ENCODE measurements at places on chromosomes 5 and 9.

- no peak overlapping the region for H3K4me3 ChIP-seq
- no peaks in the 10 kb centered on the region for H3K36me3 ChIP-seq
- H3K4me1 ChIP-seq = no peaks in the 10 kb centered on the region
- no peak for DNase-seq
- H3K27me3 ChIP-seq = no peaks in the 10 kb centered on the region
Observed at GRCh38 chr5:116002116-116002906, 30.0 kb upstream of the ARL14EPL start.

GRCh38 chr5:167798448-167798847 is 493.0 kb upstream of the WWC1 start:
- no peaks in the 10 kb centered on the region for H3K4me1 ChIP-seq
- no peaks in the 10 kb centered on the region for H3K27me3 ChIP-seq
- no peaks in the 10 kb centered on the region for H3K36me3 ChIP-seq

DNA sequence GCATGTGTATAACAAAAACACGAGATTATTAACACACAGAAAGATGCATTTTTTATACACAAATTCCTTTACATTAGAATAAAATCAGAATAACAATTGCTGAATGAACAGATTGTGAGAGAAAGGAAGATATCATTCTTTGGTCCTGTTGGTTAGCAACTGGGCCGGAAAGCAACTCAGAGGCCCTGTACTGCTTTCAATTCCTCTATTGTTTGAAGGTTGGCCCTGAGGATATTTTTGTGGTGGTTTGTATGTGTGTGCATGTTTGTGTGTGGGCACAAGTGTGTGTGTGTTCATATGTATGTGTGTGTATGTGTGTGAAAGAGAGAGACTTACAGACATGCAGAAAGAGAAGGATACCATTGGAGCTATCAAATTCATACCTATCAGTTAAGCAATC is 356.8 kb upstream of the DMAC1 start:
- H3K27me3 ChIP-seq = no peaks in the 10 kb centered on the region
- H3K4me3 ChIP-seq = no peak overlapping the region
- DNase-seq = peak; percentile 62
- H3K36me3 ChIP-seq = no peaks in the 10 kb centered on the region
- peaks cover 7% of the 10 kb centered on the region for H3K4me1 ChIP-seq

- no peaks in the 10 kb centered on the region for H3K27me3 ChIP-seq
- no peak overlapping the region for H3K4me3 ChIP-seq
- no peak overlapping the region for H3K27ac ChIP-seq
- peaks cover 2% of the 10 kb centered on the region for H3K36me3 ChIP-seq
- H3K4me1 ChIP-seq = no peaks in the 10 kb centered on the region
- DNase-seq = no peak
Observed at GRCh38 chr5:141954194-141954593, 3.8 kb downstream of the PCDH12 start.

- peak within 1 kb of the TSS; percentile 89 for H3K27ac ChIP-seq
- no peaks in the 10 kb centered on the region for H3K27me3 ChIP-seq
- H3K36me3 ChIP-seq = peaks cover 23% of the 10 kb centered on the region
- peaks cover 44% of the 10 kb centered on the region for H3K4me1 ChIP-seq
- peak; percentile 95 for DNase-seq
Observed at GRCh38 chr9:127916720-127917581, at the start of gene ST6GALNAC4. Gene ST6GALNAC4, minus strand, starts transcription at chr9:127917041. Its CDS starts 622 bp downstream, at chr9:127916419.

- H3K36me3 ChIP-seq = no peaks in the 10 kb centered on the region
- no peak overlapping the region for H3K4me3 ChIP-seq
- no peaks in the 10 kb centered on the region for H3K27me3 ChIP-seq
- no peak for DNase-seq
- H3K4me1 ChIP-seq = no peaks in the 10 kb centered on the region
- H3K27ac ChIP-seq = no peak overlapping the region
Observed at GRCh38 chr9:76526026-76526425, 67.0 kb downstream of the GCNT1 start.

DNA sequence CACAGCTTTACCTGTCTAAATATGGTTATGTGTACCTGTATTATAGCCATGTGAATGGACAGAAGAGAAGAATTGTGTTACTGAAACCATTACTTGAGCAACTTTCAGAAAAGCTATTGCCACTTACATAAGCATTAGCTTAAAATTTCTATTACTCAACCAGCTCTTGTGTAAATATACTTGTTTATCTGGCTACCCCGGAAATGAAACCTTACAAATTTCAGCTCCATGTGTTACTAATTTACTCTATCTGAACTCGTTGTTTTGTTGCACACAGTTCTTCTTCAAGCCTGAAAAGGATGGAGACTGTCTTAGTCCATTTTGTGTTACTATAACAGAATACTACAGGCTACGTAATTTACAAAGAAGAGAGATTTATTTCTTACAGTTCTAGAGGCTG is 22.5 kb upstream of the ADAMTSL1 start:
- H3K27me3 ChIP-seq = no peaks in the 10 kb centered on the region
- H3K27ac ChIP-seq = no peak overlapping the region
- no peak overlapping the region for H3K4me3 ChIP-seq
- no peaks in the 10 kb centered on the region for H3K36me3 ChIP-seq
